ENCODE measurements at places on chromosomes 7 and 10.

DNA sequence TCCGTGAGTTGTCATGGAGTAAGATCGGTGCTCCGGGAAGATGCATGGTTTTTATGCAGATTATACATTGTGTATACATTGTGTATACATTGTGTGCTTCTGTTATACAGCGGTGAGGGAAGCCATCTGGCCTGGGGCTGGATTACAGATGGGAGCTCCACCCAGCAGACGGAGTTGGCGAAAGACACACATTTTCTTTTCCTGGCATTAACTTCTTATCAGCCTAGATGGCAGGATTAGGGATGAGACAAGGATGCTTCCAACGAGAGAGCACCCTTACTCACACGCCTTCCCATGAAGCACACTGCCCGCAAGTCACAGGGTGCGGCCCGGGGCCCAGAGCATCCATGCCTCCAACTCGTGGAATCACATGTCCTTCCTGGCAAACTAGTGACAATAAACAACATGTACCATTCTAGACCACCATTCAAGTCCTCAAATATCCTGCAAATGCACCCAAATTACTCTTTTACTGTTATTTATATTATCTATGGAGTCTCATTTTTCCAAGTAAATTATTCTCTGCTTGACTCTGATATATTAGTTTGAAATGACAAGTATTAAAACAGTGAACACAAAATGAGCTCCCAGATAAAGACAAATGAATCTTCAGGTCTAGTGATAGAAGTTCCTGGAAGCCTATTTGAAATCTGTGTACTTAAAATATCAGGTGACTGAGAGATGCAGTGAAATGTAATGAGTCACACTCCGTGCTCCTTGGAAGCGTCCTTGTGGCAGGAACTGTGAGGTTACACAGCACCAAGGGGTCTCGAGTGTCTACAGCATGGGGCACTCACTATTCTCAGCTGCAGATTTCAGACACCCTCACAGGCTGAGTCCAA lies 29.8 kb upstream of the PPP2R2D start:
- H3K27me3 ChIP-seq, result no peaks in the 10 kb centered on the region
- H3K36me3 ChIP-seq, result no peaks in the 10 kb centered on the region
- H3K4me1 ChIP-seq, result peaks cover 7% of the 10 kb centered on the region

DNA sequence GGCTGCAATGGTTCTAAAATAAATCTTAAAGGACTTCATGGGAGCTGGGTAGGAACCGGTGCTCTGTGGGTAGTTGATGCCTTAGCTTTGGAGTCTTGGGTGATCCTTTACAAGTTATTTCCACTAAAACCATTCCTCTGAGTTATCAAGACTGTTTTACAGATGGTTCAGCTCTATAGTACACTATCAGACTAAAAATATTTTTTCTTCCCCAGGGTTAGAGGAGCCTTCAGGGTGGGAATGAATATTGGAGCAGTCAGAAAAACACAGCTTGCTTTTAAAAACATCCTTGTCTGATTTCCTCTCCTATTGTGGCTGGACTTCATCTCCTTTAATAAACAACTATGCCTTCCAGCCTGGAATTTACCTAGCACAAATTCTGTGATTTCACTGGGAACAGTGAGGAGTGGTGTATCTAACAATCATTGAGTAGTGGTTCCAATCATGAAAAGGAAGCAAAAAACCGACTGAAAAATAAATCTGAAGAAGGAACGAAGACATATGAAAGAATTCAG lies 102.6 kb upstream of the AFAP1L2 start:
- no peaks in the 10 kb centered on the region for H3K27me3 ChIP-seq
- H3K36me3 ChIP-seq, result no peaks in the 10 kb centered on the region
- no peak overlapping the region for H3K4me3 ChIP-seq
- no peak overlapping the region for H3K27ac ChIP-seq

DNA sequence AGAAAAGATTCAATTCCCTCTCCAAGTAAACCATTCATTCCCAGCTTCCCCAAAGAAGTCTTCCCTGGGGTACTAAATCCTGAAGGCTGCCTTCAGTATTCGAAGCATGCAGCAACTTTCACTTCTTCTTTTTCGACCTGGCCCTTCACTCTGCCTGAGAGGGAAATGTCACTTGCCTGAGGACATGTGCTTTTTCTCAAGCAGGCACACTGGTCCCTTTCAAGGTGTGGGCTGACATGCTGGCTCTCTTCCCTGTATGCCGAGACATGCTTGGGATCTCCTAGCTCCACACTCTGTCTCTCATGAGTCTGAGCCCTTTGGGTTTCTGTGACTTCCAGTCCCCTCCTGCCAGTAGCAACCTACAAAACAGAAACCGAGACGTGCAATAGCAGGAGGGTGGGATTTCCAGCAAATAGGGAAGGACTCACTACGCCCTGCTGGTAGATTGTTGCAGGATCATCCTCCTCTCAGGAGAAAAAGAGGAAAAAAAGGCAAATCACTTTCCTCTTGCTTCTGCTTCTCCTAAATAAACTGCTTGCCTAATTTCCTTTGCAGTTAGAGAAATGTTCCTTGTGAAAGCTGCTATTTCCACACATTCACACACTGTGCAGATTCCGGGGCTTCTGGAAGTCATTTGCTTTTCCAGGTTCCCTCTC lies 33.5 kb downstream of the FIGNL1 start:
- DNase-seq, result no peak
- H3K36me3 ChIP-seq, result no peaks in the 10 kb centered on the region
- H3K4me3 ChIP-seq, result no peak overlapping the region
- H3K4me1 ChIP-seq, result no peaks in the 10 kb centered on the region

GRCh38 chr7:158313931-158314330 lies 273.7 kb downstream of the PTPRN2 start:
- H3K27ac ChIP-seq, result no peak overlapping the region
- no peaks in the 10 kb centered on the region for H3K4me1 ChIP-seq
- no peaks in the 10 kb centered on the region for H3K36me3 ChIP-seq
- H3K4me3 ChIP-seq, result no peak overlapping the region
- no peaks in the 10 kb centered on the region for H3K27me3 ChIP-seq
